ENCODE measurements at places on chromosomes 4 and X. TPM values are rescaled to one million over a fixed set of nuclear protein-coding genes. Genes with fewer than 3 reads are reported as not detected.

The DUSP9 gene
- 3.1 TPM for total RNA-seq

The BEX1 gene
- total RNA-seq: 105 TPM

The TRMT44 gene
- 31.8 TPM for total RNA-seq

The RAB40A gene
- total RNA-seq: 2.9 TPM

The TCEAL6 gene
- 40.2 TPM for total RNA-seq

The VCX3B gene
- total RNA-seq: 0.41 TPM

The CFAP99 gene
- total RNA-seq: 0.82 TPM

The VEGFD gene
- total RNA-seq: 1.7 TPM

The CHST7 gene
- 7.9 TPM for total RNA-seq

The GASK1B gene
- 74.1 TPM for total RNA-seq
